Right renal pelvis (tissue), 4 donors: ENCODE measurements at places on chromosomes 1 and 21.

GRCh38 chr1:54428837-54429518 lies 22.8 kb upstream of the SSBP3 start:
- no peak for DNase-seq

GRCh38 chr1:214615871-214616270 lies 12.9 kb downstream of the CENPF start:
- DNase-seq: no peak

- no peak for DNase-seq
Observed at GRCh38 chr1:240090014-240090413, 1.7 kb upstream of the FMN2 start.

- DNase-seq: no peak
Observed at GRCh38 chr21:31386006-31386405, 41.9 kb upstream of the TIAM1 start.

DNA sequence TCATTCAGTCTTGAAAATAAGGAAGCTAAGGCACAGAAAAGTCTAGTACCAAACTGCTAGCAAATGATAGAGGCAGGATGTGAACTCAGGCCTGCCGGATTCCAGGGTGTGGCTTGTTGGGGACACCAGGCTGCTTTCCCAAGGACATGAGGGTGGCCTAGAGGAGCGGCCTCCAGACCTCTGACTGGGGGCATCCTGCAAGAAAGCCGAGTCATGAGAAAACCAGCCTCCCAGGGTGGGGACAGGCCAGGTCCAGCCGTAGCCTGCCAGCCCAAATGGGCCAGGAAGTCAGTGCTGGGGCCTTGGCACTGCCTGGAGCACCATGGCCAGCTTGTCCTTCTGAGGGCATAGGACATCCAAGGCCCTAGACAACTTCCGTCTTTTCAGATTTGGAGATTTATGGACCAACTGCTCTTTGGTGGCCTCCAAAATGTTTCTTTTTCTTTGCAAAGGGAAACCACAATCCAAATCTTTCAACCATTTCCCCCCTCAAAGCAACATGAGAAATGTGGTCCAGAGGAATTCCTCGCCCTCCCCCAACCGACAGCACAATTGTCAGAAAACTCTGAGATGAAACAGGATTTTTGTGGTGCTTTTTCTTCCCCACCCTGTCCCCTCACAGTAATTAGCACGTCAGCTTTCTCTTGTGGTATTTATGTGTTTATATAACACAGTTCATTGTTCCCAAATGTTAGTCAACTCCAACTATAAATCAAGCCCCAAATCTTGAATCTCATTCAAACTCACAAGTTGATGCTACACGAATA lies 212.3 kb downstream of the KAZN start:
- peak; percentile 69 for DNase-seq

- no peak for DNase-seq
Observed at GRCh38 chr1:71693581-71693980, 588.8 kb downstream of the NEGR1 start.

DNA sequence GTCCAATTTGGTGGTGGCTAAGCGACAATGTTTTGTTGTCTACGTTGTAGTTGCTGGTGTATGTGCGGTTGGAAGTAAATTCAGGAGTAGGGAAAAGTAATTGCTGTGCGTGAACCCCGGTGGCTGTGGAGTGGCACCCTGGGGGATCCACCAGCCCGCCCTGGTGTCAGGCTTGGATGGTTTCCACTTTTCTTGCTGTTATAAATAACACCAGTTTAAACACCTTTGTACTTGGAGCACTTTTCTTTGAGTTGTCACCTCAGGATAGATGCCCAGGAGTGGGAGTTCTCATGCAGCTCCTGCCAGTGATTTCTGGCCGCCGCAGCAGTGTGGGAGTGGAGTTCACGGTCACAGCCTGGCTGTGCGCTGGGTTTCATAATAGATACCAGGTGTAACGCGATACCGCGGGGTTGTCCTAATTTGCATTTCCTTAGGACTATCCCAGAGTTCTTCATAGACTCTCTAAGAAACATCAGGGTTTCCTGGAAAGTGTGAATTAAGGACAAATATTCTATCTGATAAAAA lies 12.8 kb upstream of the TMEM200B start:
- no peak for DNase-seq

- no peak for DNase-seq
Observed at GRCh38 chr1:39996396-39997004, 41.6 kb downstream of the MFSD2A start.

GRCh38 chr1:53619367-53620060 lies 119.5 kb downstream of the GLIS1 start:
- no peak for DNase-seq

DNA sequence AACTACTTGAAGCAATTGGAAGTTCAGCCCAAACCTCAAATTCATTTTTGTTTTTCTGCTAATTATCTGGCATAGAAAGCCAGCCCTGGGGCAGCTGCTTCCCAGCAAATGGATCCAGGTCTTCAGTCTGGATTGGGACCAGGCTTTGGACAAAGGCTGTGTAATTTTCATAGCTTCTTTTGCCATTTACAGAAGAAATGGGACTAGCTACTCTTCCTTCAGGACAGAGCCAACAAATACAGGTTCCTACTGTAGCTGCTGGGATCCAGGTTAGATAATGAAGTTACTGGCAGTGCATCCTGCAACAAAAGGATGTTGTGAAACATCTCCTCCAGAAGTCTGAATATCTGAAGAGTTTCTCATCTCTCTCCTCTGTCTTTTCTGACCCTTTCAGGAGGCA lies 171.5 kb upstream of the CAMK1G start:
- no peak for DNase-seq

- no peak for DNase-seq
Observed at GRCh38 chr1:170204121-170204520, 58.4 kb downstream of the NTMT2 start.

GRCh38 chr1:179529482-179530195 lies 46.1 kb downstream of the NPHS2 start:
- no peak for DNase-seq

GRCh38 chr1:101605878-101606277 lies 369.1 kb downstream of the S1PR1 start:
- DNase-seq: no peak

DNA sequence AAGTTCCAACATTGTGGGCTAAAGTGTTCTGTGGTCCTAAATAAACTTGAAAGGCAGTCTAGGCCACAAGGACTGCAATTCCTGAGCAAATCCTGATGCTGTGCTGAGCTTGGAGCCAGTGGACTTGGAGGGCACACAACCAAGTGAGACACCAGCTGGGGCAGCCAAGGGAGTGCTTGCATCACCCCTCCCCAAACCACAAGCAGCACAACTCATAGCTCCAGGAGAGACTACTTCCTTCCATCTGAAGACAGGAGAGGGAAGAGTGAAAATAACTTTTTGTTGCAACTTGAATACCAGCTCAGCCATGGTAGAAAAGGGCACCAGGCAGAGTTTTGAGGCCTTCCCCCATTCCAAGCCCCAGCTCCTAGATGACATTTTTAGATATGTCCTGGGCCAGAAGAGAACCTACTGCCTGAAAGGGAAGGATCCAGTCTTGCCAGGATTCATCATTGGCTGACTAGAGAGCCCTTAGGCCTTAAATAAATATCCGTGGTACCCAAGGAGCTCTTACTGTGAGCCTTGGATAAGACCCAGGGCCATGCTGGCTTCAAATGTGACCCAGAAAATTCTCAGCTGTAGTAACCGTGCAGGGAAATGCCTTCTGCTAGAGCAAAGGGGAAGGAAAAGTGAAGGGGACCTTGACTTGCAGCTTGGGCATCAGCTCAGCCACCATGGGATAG lies 35.4 kb upstream of the LRRC8B start:
- DNase-seq: no peak

GRCh38 chr21:19683492-19683891 lies 1279.9 kb upstream of the TMPRSS15 start:
- DNase-seq: no peak

DNA sequence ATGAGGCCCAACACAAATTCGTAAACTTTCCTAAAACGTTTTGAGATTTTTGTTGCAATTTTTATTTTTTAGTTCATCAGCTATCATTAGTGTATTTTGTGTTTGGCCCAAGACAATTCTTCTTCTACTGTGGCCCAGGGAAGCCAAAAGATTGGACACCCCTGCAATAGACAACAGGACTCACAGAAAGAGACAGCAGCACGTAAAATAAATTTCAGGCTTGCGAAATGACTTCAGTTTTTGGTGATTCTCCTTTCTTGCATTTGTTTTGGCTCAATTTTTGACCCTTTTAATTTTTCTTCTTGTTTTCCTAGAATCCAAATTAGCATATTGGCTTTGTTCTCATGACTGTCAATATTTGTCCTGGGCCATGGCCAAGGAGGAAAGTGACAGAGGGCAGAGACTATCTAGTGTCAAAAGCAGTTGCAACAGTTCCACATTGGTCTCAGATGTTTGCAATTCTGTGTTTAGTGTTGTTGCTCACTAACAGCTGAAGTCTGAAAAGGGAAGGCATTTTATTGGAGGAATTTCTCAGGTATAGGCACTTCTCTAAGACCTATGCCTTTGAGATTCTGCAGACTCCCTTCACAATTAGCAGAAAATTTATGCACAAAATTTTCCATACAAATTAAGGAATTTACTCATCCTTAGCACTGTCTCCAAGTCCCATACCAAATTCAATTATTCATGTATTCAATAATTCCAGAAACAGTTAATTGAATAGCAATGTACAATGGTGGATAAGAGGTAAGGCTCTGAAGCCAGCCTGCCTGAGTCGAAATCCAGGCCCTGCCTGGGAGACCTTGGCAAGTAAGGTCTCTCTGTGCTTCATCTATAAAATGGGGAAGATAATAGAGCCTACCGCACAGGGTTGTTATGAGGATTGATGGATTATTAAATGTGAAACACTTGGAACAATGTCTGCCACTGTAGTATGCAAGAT lies 160.9 kb upstream of the IVNS1ABP start:
- no peak for DNase-seq

DNA sequence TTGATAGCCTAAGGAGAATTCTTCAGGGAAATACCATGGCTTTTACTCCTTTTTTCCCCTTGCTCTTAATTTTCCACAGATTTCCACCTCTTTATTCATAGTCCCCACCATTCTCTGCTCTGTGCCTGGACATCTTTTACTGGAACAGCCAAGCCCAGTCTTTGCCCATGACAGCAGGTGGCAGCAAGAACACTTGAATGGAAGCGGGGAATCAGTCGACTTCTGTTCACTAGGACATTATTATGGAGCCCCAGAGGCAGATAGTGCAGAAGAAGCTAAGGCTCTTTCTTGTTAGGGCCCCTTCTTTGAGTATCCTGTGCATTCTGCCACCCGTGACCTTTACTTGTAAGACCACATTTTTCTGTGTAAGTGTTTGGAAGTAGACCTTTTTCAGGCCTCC lies 6.3 kb downstream of the OR14I1 start:
- no peak for DNase-seq

GRCh38 chr1:184590163-184590750 lies 164.4 kb downstream of the EDEM3 start:
- DNase-seq: no peak

GRCh38 chr1:4075436-4076225 lies 175.6 kb upstream of the C1orf174 start:
- no peak for DNase-seq

- no peak for DNase-seq
Observed at GRCh38 chr1:152109998-152110294, 5.3 kb downstream of the TCHH start.

- DNase-seq: no peak
Observed at GRCh38 chr1:107692580-107693345, 272.2 kb downstream of the VAV3 start.

DNA sequence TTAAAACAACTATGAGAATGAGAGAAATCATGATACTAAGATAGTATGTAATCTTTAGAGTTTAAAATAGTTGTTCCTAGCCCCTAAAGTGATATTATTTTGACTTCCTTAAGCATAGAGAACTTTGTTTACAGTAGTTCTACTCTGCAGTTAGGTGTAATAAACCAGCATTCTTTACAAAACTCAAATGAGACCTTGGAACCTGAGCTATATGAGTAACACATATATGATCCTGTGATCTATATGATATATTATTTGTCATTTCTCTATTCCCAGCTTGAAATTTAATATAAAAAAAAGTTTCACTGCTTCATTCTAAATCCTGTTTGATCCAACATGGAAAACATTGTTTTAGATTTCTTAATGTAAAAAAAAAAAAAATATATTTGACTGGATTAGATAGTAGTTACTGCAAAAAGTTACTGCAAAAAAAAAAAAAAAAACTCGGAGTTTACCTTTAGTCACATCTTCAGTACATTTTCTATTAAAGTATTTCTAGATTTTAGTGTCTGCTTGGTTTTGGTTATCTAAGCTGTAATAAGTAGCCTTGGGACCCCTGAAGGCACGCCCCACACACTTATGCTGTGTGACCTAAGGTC lies 463.8 kb downstream of the USP25 start:
- DNase-seq: no peak

DNA sequence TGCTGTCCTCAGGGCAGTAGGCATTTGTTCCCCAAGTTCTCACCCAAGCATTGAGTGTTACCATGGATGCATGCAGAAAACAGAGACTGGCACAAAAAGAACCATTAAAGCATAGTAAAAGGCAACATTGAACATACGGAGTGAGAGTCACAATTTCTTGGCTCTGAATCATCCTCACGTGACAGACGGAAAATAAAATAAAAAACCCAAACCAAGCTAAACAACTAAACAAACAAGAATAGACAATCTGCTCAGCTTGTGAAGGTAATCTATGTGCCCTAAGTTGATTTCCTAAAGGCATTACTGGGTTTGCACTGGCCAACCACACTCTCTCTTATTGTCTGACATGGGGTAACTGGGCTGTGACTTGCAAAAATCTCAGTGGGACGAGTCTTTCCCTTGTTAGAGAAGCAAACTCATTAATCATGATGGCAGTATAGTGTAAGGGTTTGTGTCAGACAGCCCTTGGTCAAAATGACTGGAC lies 306.0 kb downstream of the ASTN1 start:
- no peak for DNase-seq

DNA sequence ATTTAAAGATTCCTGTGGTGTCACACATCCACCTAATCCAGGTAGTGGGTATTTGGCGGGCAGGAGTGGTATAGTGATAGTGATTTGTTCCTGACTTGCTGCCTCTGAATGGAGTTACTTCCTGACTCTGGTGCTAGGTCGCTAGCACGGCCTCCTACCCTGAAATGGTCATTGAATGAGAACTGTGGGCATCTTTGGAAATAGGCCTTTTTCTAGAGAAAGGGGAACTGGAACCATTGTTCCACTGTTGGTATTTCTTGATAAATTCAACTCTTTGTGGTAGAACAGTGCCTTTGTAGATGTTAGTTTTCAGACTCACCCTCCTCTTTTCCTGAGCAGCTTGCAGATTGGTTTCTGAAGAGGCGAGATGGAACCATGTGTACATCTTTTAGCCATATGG lies 1.5 kb downstream of the QSOX1 start:
- DNase-seq: no peak

- DNase-seq: no peak
Observed at GRCh38 chr21:41234569-41234968, 66.6 kb downstream of the BACE2 start.

GRCh38 chr21:38376693-38377092 lies 119.9 kb downstream of the KCNJ15 start:
- DNase-seq: no peak

GRCh38 chr1:47179988-47180563 lies 9.8 kb downstream of the PDZK1IP1 start:
- DNase-seq: no peak

DNA sequence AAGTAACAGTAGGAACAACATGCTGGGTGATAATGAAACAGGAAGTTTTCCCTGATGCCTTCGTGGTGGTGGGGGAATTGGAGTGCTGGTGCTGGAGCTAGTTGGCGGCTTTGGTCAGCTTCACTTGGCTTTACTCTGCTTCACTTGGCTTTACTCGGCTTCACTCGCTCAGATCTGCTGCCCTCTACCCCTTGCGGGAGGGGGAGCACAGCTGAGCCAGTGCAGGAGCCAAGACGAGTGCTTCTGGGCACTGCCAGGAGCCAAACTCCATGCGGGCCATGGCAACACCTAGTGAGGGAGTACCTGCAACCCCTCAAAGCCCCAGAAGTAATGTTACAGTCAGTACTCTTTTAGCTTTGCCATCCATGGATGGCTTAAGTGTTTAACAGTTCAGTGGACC lies 10.6 kb upstream of the PRKACB start:
- no peak for DNase-seq
